ENCODE measurements at places on chromosomes 4 and X.
A peak's percentile ranks its signal among the peaks of the same experiment; 100 is the strongest.

GRCh38 chr4:37905533-37906169 is 14.8 kb downstream of the TBC1D1 start:
- no peak for DNase-seq

DNA sequence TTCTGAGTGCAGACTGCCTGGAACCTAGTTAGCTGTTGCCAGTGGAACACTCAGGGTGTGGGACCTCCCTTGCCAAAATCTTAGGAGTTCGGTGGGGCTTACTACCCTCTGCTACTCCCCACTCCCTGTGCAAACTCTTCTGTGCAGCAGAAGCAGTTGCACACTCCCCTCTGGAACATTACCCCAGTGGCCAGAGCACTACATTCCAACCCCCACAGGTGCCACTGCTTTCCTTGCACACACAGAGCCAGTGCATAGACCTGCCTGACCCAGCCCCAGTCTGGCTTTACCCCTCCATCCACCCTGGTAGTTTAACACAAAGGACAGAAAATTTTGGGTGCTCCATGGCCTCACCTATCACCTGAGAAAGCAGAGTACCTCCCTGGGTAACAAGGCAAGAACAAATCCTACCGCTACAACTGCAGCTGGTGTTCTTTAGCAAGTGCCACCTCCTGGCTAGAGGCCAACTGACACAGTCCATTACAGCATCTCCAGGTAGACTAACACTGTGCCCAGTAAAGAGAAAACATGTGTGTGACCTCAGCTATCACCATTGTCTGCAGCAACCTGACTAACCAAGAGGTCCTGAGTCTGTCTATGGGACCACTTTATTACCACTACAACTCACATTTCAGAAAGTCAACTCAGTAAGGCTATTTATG is 11.5 kb upstream of the RASSF6 start:
- no peak for DNase-seq

DNA sequence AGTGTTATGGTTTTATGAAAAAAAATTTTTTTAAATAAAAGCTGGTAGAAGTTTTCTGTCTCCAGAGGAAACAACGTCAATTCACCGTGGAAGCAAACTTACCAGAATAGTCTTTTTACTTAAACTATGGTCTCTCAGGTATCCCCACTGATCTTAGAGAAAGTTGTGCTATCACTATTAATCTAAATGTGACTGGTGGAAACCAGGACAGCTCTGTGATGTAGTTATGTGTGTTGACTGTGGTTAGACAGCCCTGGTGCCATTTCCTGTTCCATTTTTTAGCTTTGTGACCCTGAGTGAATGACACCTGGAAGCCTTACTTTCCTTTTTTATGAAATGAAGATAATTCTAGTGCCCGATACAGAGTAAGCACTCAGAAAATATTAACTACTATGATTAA is 111.8 kb upstream of the HUWE1 start:
- no peak for DNase-seq

DNA sequence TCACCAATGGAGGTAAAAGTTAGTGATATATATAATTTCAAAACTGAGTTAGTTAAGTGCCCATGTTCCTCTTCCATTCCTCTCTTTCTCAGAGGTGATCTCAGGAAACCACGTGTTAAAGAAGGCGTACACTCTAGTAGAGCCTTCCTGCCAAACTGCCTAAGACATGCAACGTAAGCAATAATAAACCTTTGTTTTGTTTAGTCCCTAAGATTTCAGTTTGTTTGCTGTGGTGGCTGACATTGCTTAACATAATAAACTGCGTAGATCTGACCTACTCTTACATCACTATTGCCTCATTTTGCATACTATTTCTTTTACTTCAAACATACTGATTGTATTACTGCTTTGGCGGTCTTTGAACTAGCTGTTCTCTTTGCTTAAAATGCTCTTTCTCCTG is 99.2 kb downstream of the JADE1 start:
- no peak for DNase-seq

DNA sequence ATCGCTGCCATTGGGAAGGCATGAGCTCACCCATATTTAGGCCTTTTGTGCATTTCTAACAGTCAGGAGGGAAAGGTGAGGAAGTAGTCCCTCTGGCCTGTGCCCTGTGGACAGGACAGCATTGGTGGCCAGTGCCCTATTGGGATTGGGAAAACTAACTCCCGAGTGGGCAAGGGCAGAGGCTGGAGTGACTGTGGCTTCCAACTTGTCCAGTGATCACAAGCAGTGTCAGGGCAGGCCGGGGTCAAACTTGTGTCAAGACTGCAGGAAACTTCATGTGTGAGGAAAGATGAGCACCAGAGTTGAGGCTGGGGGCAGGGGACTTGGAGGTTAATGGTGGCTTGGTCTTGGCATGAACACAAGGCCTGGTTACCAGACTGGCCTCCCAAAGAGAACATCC is 286.2 kb upstream of the FAM47C start:
- no peak for DNase-seq

DNA sequence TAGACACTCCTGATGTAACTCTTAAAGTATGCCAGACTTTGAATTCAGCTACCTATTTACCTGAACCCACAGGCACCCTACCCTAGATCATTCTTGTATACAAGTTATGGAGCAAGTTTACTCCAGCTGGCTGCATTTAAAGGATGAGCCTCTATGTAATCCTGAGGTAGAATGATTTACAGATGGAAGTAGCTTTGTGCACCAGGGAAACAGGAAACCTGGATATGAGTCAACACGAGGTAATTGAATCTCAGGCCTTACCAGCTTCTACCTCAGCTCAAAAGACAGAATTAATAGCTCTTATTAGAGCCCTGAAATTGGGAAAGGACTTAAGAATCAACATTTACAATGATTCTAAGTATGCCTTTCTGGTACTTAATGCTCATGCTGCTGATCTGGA is 119.8 kb downstream of the AGTR2 start:
- no peak for DNase-seq

DNA sequence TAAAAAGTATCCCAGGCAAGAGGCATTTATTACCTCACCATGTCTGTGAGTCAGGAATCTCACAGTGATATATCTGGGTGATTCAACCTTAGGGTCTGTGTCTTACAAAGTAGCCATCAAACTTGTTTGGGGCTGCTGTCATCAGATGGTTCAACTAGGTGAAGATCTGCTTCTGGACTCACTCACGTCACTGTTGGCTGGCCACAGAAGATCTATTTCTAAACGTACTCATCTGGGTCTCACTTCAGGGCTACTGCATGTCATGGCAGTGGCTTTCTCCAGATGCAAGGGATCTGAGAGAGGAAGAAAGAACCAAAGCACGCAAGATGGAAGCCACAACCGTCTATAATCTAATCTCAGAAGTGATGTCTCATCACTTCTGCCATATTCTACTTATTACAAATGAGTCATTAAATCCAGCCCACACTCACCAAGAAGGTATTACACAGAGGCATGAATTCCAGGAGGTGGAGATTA is 267.8 kb upstream of the ANKRD50 start:
- DNase-seq = no peak

- no peak for DNase-seq
Measured at GRCh38 chrX:69150281-69150960, 14.8 kb downstream of the PJA1 start.

DNA sequence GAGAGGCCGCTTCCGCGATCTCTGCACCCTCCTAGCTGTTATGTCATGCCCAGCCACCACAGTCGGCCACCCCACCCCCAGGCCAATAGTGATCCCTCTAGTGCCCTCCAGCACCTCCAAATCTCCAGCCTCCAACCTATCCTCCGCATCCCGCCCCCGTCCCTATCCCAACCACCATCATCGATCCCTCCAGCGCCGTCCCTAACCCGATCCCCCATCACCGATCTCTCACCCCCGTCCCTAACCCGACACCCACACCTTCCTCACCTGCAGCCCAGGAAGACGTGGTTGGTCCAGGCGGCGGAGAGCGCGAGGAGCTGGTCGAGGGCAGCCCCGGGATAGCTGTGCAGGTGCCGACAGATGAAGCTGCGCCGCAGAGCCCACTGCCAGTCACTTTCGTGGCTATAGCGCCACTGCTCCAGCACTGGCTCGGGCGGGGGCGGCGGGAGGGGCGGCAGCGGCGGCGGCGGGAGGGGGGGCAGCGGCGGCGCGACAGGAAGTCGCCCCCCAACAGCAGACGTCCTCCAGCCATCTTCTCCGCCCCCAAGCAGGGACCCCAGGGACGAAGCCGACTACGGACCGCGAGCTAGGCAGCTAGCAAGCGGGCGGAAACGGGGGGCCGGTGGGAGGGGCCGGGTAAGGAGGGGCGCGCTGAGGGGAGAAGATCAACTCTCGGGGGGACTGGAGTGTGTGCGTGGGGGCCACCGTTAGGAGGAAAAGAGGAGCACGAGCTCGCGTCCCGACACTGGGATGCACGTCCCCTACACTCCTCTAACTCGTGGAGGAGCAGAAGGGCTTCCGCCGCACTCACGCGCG is 552 bp downstream of the NKRF start:
- peak; percentile 4 for DNase-seq

DNA sequence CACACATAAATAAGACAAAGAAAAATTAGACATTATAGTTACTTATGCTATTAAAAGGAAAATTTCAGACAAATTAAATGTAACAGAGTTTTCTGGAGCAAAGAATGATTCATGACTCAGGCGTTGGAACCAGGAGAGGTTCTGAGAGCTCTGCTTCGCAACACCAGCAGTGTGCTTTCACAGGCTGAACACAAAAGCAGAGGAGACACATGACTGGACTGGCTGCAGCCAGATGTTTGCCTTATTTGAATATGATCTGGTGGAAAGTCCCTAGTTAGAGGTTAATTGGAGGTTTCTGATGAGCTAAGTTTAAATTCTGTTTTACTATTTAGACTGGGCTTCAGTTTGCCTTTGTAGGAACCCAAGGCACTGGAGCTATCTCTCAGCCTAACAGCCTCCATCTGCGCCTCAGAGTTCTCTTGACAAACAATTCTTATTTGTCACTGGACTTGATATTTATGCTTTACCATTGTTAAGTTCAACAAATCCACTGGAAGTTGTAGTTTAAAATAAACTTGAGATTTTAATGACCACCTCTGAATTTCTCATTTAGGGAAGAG is 16.2 kb downstream of the BOD1L1 start:
- DNase-seq = no peak

GRCh38 chrX:121635141-121635540 is 587.7 kb downstream of the GLUD2 start:
- DNase-seq = no peak

GRCh38 chr4:7554905-7555304 is 120.2 kb upstream of the PSAPL1 start:
- DNase-seq = no peak

DNA sequence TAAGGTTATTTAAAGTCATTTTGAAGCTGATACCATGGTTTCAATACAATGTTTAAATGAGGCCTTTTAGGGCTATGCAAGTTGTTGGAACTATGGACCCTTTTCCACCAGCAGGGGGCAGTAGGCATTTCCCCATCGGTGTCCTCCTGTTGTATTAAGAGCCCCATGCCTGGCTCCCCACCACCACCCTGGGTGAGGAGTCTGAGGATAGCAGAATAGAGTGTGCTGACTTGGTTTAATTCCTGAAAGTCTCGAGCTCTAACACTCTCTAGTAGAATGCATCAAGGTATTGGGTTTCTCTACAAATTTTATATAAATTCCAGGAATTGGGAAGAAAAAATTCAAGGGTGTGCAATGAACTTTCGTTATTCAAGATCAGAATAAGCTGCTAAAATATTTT is 234.8 kb upstream of the JADE1 start:
- DNase-seq = peak; percentile 18

- DNase-seq = no peak
Measured at GRCh38 chr4:177453116-177453515, 10.9 kb upstream of the AGA start.

- DNase-seq = no peak
Measured at GRCh38 chr4:2462218-2462991, 6.5 kb upstream of the RNF4 start.

DNA sequence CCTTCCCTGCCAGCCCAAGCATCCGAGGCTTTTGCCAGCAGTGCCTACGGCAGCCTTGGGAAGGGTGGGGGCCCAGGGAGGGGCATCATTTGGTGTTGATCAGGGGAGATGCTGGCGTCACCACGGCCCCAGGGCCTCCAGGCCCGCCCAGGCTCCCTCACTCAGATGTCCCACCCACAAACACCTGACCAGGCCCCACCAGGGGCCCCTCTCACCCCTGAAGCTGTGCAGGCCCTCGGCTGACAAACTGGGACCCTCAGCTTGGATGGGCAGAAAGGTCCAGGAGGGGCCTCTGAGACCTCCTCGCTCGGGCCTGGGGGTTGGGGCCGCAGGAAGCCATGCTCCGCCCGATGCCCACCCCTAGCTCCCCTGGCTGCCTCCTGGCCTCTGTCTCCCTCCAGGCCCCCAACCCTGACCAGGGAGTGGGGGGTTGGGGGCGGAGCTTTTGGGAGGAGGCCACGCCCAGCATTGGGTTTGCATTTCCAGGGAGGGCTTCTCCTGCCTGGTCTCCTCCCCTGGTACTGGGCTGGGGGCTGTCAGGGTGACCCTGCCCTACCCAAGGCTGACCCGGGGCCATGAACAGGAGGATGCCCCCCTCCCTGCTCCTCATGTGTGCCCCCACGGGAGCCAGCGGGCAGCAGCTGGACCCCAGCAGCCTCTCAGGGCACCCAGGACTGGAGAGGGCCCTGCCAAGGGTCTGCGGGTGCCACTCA is 33.4 kb upstream of the SPON2 start:
- DNase-seq = no peak

GRCh38 chr4:39846120-39846519 is 131.6 kb downstream of the PDS5A start:
- DNase-seq = no peak

- no peak for DNase-seq
Measured at GRCh38 chr4:150960818-150961217, 54.3 kb downstream of the LRBA start.

- peak; percentile 0 for DNase-seq
Measured at GRCh38 chr4:145840162-145840768, 98.4 kb downstream of the ZNF827 start.

DNA sequence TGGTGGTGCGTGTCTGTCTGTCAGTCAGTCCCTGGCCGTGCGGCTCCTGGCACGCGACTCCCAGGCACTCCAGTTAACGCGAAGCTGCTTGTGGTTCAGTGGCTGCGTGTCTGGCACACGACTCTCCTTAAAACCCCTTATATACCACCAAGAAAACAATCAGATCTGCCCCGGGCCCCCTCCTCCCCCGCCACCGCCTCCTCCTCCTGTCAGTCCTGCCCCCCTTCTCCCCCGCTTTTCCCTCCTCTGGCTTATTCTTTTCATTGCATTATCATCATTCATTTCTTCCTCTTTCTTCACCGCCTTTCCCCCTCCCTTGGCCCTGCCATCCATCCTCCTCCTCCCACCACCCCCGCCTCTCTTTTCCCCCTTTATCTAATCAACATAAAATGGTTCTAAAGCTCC is at the start of gene NEUROG2:
Gene NEUROG2 (minus strand): TSS at position 115 of the 405 bp plus-strand sequence. CDS start 705 bp downstream, outside the sequence.
- DNase-seq = no peak

DNA sequence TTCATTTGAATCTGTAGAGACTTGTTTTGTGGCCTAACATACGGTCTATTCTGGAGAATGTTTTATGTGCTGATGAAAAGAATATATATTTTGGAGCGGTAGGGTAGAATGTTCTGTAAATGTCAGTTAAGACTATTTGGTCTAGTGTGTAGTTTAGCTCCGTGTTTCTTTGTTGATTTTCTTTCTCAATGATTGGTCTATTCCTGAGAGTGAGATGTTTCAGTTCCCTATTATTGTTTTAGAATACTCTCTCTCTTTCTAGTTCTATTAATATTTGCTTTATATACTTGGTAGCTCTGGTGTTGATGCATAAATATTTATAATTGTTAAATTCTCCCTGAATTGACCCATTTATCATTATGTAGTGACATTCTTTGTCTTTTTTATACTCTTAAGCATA is 236.5 kb downstream of the GLUD2 start:
- no peak for DNase-seq

- no peak for DNase-seq
Measured at GRCh38 chrX:64097891-64098290, 107.6 kb downstream of the AMER1 start.
